Effector memory CD4-positive, alpha-beta T cell (primary cell): ENCODE measurements at places on chromosomes 6 and 20.
A peak's percentile ranks its signal among the peaks of the same experiment; 100 is the strongest.

DNA sequence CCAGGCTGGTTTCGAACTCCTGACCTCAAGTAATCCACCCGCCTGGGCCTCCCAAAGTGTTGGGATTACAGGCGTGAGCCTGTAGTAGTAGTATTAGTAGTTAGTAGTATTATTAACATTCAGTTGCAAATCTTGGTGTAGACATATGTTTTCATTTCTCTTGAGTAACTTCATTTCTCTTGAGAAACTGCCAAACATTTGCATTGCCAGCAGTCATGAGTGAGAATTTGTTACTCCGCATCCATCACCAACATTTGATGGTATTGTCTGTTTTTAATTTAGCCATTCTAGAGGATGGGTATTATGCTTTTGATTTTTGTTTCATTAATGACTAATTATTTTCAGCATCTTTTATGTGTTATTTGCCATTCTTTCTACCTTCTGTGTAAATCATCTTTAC, 1.5 kb upstream of the ERVFRD-1 start:
- no peak for DNase-seq

DNA sequence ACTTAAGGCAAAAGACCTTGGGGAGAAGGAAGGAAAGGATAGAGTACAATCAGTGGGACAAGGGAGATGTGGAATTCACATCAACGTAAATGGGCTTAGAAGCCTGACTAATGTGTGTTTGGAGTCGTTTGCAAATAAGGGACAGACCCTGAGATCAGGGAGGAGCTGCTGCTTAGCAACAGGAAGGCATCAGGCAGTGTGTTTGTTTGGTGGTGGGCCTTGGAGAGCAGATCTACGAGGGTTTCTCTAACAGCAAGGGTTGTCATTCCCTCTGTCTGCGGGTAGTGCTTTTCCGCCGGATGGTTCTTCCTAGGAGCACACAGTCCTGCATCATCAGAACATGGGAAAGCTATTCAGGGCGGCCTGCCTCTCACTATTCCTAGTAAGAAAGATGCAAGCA, 40.4 kb downstream of the C6orf118 start:
- DNase-seq, result no peak

- DNase-seq, result no peak
Measured at GRCh38 chr20:16571333-16571732, 1.9 kb downstream of the KIF16B start.

DNA sequence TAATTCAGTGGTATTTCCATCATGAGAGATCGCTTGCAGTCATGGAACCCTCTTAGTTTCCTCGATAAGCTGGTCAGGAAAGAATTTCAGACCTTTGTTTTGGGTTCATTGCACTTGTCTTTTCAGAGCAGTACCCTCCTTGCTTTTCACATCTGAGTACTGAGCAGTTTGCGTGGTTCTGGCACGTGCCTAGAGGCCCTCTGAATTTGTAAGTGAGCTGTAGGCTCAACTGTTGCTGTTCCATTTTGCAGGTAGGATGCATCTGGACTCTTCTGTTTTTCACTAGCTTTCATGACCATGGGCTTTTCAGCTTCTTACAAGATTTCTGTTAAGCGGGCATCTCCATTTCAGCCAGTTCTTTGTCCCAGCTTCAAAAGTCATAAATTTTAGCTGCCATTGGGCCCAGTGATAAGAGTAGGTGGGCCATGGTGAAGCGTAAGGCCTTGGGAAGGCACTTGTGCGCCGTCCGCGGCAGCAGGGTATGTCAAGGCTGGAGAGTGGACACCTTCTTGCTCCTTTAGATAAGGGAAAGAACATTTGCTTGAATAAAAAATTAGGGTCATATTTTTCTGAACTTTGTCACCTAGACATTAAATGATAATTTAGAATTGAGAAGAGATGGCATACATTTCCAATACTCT, 35.8 kb downstream of the HIVEP1 start:
- no peak for DNase-seq

- no peak for DNase-seq
Measured at GRCh38 chr20:58981628-58982364, 740 bp downstream of the NELFCD start.

GRCh38 chr20:61191096-61191495, 61.0 kb upstream of the CDH4 start:
- no peak for DNase-seq

GRCh38 chr20:5041433-5041832, 40.1 kb upstream of the SLC23A2 start:
- DNase-seq, result no peak

GRCh38 chr6:130575971-130576370, 210.2 kb downstream of the TMEM200A start:
- DNase-seq, result peak; percentile 9

DNA sequence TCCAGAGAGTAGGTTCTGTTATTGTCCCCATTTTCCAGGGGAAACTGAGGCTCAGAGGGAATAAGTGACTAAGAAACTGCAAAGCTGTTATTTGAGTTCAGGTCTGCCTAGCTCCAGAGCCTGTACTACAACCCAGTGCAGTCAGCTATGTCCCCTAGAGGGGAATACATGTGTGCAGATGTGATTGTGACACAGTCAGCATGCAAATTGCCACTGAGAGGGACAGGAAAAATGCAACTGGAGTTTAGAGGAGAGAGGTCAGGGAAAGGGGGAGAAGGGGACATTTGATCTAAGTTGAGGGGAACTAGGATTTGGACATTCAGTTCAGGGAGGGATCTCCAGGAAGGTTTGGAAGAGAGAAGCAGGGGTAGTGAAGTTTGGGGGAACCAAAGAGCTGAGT, 38.6 kb upstream of the EPB41L1 start:
- DNase-seq, result no peak

- DNase-seq, result no peak
Measured at GRCh38 chr20:21029341-21029740, 76.8 kb downstream of the LINC00237 start.

DNA sequence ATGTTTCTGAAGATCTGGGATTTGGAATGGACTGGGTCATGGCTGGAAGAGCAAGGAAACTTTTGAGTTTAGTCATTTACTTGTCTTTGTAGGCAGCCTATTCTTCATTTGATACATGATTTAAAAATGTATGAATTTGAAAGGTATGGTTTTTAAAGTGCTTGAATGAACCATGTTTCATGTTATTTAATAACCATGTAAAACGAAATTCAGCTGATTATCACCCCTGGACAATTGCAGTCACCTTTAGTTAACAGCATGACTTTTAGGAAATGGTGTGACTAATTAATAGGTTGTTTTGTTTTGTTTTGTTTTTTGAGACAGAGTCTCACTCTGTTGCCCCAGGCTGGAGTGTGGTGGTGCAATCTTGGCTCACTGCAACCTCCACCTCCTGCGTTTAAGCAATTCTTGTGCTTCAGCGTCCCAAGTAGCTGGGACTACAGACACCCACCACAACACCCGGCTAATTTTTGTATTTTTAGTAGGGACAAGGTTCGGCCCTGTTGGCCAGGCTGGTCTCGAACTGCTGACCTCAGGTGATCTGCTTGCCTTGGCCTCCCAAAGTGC, 2.1 kb downstream of the STX11 start:
- no peak for DNase-seq

- no peak for DNase-seq
Measured at GRCh38 chr6:167652701-167653095, 174.0 kb upstream of the AFDN start.

DNA sequence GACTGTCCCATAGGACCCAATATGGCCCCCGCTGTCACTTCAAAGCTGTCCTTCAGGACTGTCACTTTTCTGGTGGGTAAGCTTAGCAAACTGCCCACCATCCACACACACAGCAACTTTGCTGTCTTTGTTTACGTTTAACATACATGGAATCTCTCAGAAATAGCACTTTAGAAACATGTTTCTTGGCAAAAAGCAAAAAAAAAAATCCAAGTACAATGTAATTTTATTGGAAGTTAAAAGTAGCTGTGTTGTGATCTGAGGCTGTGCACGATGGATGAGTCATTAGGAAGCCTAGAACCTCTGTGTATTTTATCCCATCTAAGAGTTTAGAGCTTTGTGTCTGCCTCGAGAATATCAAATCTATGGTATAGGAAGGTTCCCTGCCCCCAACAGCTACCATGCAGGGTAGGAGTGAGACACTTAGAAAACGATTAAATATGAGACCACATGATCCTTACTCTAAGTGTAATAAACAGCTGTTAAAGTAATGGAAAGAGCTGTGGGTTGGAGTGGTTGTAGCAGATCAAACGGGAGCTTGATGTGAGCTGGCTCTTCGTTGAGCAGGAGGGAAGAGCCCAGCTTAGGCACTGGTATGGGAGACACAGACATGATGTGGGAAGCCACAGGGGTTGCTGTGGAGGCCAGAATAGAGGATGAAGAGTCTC, 119.5 kb downstream of the PLEKHG1 start:
- DNase-seq, result no peak

GRCh38 chr6:15929685-15930084, 199.2 kb upstream of the MYLIP start:
- DNase-seq, result no peak

- no peak for DNase-seq
Measured at GRCh38 chr6:35351422-35351821, 9.1 kb downstream of the PPARD start.

DNA sequence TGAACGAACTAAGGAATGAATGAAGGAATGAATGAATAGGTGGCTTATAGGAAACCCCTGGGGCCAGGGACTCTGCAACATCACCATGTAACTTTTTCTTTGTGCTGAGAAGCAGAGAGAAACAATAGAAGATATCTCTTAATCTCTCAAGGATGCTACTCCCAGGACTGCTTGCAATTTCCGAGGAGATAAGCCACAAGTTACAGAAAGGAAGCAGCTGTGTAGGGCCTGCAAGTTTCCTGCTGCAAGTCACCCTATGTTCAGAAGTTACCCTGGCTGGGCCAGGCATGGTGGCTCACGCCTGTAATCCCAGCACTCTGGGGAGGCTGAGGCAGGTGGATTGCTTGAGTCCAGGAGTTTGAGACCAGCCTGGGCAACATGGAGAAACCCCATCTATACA, 7.3 kb upstream of the MAVS start:
- DNase-seq, result no peak

GRCh38 chr6:92377137-92377536, 1042.2 kb downstream of the EPHA7 start:
- no peak for DNase-seq

DNA sequence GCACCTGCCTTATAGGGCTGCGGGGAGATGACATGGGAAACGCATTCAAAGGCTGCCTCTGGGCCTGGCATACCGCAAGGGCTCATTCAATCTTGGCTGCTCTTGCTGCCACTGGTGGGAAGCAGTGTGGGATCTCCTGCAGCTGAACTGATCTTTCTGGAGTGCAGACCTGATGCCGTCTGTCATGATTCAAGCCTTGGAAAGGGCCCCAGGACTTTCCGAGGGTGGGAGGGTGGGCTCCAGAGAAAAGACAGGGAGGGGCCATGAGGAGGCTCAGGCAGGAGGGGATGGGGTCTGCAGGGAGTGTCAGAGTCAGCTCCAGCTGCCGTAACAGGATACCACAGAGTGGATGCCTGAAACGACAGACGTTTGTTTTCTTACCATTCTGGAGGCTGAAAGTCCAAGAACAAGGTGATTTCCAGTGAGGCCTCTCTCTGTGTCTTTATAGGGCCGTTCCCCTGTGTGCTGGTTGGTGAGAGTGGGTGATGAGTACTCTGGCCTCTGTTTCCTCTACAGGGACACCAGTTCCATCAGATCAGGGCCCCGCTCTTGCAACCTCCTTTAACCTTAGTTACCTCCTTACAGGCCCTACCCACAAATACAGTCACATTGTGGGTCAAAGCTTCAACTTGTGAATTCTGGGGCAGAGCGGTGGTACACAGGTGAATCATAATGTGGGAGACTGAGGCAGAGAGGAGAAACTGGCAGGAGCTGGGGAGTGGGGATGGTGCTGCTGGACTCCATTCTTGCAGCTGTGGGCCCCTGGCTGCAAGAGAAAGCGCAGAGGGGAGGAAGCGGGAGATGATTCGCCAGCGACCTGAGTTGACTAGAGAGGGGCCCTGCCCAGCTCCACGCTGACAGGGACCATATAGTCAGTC, 148.4 kb downstream of the SYCP2 start:
- no peak for DNase-seq

GRCh38 chr6:6365242-6365641, 44.8 kb upstream of the F13A1 start:
- DNase-seq, result no peak

- no peak for DNase-seq
Measured at GRCh38 chr20:51221791-51222408, 199.0 kb upstream of the KCNG1 start.

DNA sequence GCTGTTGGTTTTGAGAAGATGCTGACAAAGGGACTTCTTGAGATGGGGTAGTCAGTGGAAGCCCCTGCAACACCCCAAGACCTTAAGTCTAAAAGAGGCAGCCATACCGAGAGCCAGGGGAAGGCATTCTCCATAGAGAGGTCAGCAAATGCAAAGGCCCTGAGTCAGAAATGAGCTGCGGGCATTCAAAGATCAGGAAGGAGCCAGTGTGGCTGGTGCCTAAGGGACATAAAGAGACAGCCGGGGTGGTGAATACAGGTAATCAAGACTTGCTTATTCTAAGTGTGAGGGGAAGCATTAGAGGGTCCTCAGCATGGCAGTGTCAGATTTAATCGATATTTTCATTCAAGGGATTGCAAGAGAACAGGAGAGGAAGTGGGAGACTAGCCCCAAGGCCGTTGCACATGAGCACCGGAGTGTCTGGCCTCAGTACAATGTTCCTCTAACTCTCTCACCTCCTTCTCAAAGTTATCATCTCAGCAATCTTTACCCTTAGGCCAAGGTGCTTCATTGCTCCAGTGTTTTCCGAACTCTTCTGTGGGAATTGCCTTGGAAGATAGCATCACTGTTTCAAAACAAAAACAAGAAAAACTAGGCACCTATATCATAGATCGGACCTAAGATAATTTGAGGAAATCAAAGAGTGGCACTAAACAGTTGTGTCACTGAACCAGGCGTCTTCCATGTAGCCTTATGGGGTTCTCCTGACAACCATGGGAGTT, 173.2 kb downstream of the DOK5 start:
- no peak for DNase-seq

DNA sequence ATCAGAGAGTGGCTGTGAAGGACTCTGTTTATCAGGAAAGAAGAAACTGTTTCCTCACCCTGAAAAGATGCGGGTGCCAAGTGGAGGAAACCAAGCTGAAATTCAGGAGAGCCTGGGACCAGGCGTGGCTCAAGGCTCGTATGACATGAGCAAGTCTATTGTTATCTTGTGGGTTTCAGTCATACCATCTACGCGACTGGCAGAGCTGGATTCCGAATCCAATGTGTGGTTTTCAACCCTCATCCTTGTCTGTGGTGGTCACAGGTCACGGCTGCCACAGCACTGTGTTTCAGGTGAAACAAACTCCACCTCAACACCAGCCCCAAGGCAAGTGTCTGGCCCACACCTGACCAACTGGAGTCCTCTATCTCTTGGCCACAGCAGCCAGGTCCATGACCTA, 9.1 kb downstream of the MC3R start:
- DNase-seq, result no peak
